ENCODE measurements at places on chromosomes 5 and 9.

GRCh38 chr9:100206899-100207298, 107.9 kb downstream of the INVS start:
- DNase-seq, result no peak

- DNase-seq, result no peak
These were observed 4.7 kb upstream of the BNIP1 start for GRCh38 chr5:173139631-173140030.

GRCh38 chr9:109010746-109011145, 2.6 kb downstream of the CTNNAL1 start:
- no peak for DNase-seq

- no peak for DNase-seq
These were observed 91.1 kb upstream of the CACNA1B start for GRCh38 chr9:137786511-137786920.

- no peak for DNase-seq
These were observed 79.7 kb upstream of the ZNF366 start for GRCh38 chr5:72586788-72587530.

- DNase-seq, result no peak
These were observed 1.0 kb downstream of the GRHPR start for GRCh38 chr9:37423508-37423907.

DNA sequence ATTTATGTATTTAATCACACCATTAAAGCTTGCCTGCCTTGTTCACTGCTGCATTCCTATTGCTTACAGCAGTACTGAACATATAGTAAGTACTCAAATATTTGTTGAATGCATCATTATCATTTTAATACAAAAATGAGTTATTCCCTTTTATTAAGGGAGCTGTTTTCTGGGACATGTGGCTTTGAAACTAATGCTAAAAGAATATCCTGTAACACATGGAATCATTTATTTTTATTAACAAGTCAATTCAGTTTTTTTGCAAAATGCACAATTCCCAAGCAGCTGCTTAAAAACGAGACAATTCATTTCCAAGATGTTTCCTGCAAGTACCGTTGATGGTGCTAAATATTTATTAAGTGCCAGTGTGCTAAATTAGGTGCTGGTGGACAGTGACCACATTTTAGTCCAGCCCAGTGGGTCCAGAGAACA, 148.3 kb upstream of the NR3C1 start:
- DNase-seq, result no peak

DNA sequence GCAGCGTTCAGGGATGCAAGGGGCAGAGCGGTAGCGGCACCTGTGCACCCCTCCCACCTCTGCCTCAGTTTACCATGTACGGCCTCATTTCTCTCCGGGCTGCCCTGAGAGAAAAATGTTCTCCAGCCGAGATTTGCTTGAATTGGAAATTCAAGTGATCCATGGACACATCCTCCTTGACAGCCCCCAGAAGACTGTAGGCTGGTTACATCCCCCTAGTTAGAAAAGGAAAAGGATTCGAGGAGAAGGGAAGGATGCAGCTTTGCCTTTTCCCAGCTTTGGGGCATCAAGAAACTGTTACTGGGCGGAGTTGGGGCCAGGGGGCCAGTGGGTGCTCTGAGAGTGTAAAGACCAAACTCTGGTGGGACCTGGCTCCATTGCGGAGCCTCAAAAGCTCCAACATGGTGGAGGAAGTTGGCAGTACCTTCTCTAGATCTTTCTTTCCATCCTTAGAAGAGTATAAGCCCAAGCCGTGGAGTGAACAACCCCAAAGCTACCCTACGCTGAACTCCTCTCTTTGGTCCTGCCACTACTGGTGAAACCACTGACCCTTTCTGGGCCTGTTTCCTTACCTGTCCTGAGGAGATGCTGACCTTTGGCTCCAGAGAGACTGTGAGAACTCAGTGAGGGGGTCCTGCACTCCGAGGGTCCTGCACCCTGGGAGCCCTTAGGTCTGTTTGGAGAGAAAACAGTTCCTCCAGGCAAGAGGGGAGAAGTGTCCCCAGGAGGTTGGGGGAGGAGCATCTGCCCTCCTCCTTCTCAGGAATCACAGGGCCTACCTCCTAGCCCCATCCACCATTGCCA, 1.0 kb upstream of the BARX1 start:
- no peak for DNase-seq

- DNase-seq, result no peak
These were observed 81.9 kb downstream of the MAP1B start for GRCh38 chr5:72189146-72189545.

DNA sequence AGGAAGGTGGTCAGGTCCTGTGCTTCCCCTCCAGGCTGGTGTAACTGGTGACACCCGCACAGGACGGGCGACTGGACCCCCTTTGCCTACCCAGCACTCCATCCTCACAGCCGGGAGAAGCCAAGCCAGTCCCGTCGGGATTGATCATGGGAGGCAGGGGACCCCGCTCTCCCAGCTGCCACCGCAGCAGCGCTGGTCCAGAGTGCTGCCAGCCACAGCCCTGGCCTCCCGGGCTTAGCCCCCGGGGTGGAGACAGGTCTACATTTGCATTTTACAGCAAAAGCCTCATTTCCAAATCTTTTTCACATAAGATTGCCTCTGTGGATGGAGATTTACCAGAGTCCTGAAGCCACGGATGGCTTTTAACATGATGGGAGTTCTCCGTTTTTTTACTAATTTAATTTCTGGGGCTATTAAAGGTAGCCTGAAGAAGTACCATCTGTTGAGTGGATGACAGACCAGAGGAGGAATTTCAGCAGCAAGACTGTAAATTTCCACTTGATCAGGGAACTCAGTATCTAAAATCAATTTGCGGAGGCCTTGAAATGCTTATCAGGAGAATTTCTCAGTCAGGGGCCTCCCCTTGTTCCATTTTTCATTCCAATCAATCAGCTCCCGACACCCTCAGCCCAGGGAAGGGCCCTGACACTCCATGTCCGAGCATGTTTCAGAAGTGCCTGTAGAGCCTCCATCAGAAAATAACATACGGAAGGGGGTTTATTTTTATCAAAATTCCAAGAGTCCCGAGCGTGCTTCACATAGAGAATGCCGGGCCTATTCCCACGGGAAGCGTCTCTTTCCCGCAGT, 80.6 kb downstream of the OLFM1 start:
- DNase-seq, result no peak

DNA sequence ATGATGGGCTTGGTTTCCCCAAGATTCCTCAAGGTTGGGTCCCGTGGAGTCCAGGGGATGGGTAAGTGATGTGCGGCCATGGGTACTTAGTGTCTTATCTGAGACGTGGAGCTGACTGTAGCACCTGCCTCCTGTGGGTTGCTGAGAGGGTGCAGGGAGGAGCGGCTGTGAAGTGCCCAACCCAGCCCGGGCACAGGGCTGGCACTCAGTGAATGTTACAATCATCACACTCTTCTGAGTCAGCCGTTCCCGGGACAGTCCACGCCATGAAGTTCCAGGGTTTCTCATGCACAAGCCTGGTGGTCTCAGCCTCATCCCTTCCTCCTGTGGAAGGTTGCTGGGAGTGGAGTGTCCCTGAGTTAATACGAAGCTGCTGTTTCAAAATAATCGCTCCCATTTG, 29.1 kb downstream of the NTNG2 start:
- DNase-seq, result no peak

- DNase-seq, result no peak
These were observed 8.0 kb downstream of the KCNN2 start for GRCh38 chr5:114369680-114370417.

DNA sequence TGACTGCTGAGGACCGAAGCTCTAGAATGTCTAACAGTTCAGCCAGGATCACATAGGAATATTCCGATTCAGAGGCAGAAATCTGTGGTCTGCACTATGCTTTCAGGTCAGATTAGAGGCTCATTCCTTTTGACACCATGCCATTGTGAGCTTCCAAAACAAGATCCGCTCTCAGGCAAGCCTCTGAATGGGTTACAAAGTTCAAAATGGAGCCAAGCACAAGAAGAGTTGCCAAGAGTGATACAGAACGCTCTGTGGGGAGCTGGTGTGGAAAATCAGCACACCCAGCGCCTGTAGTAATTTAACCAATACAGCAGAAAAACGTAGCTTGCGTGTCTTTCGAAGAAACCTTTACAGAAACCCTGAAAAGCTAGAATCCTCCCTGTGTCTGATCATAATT, 33.3 kb upstream of the FAT2 start:
- DNase-seq, result no peak

GRCh38 chr5:60673334-60673733, 26.6 kb downstream of the DEPDC1B start:
- DNase-seq, result no peak

GRCh38 chr9:128439273-128439672, 16.5 kb upstream of the ODF2 start:
- no peak for DNase-seq

DNA sequence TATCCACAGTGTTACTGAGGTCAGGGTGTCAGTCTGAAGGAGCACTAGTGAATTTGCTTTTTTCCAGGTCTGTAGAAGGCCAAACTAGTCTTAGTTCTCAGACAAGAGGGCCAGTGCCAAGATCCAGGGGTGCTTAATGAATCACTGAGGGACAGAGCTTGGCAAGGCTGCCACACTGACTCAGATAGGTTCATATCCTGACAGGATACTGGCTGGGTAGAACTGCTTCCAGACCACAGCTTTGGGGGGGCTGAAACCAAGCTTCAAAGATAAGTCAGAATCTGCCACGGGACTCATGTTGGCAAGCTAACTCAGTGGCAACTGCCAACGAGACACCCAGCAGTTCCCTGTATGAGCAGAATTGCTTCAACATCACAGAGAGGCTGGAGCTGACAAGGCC, 1125.4 kb downstream of the EFNA5 start:
- no peak for DNase-seq

GRCh38 chr9:70363760-70364159, 50.7 kb downstream of the KLF9 start:
- no peak for DNase-seq

DNA sequence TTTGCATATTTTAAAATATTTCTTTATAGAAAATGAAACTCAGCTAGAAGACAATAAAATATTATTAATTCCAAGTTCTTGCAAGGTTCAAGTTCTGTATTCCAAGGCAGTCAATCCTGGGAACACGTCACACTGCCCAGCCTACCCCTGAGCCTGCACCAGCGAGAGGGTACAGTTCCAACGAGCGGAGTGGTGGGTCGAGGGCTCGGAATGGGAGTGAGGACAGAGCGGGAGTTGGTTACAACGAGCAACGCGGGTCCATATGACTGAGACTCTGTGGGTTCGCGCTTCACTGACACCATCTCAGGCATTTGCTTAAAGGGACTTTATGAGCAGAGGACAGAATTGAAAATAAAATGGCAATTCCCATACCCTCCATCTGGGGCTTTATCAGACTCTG, 40.0 kb upstream of the SPTLC1 start:
- no peak for DNase-seq

DNA sequence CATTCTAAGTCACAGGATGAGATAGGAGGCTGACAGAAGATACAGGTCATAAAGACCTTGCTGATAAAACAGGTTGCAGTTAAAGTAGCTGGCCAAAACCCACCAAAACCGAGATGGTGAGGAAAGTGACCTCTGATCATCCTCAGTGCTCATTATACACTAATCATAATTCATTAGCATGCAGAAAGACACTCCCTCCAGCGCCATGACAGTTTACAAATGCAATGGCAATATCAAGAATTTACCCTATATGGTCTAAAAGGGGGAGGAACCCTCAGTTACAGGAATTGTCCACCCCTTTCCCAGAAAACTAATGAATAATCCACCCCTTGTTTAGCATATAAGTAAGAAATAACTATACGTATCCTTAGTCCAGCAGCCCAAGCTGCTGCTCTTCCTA, 63.2 kb upstream of the IQGAP2 start:
- DNase-seq, result no peak

DNA sequence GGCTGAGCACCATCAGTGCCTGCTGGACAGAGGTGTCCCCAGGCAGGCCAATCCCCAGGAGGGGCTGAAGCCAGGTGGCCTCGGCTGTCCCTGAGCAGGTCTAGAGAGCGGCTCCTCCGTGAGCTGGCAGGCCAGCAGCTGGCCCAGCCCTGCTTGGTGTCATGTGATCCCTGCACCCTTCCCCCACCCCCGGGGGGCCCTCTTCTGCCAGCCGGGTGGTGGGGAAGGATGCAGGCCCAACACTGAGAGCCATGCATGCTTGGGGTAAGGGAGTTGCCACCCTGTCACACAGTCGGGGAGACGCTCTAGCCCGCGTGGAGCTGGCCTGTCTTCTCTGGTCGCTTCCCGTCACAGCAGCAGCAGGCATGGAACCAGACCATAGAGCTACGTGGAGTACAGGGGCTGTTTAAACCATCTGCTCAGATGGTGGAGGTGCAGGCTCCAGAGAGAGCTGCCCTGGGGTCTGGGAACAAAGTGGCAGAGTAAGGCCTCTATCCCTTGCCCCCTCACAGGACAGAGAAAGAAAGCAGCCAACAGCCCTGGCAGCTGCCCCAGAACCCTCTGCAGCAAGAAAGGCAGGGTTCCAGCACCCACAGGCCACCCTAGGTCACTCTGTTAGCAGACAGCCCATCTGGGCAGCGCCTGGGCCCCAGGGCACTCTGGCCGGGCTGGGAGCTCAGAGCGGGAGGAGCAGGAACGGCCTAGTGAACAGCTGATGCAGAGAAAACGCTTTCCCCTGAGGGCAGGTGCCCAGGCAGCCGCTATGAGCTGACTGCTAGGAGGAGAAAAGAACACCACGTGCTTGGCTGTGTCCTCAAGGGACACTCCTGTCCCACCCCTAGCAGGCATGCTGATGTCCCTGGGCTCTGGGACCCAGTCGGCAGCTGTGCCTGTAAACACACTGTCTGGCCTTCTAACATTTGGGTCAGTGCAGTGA, 6.8 kb downstream of the RALGDS start:
- DNase-seq, result no peak

GRCh38 chr5:154394307-154394706, 51.5 kb upstream of the SAP30L start:
- DNase-seq, result no peak

DNA sequence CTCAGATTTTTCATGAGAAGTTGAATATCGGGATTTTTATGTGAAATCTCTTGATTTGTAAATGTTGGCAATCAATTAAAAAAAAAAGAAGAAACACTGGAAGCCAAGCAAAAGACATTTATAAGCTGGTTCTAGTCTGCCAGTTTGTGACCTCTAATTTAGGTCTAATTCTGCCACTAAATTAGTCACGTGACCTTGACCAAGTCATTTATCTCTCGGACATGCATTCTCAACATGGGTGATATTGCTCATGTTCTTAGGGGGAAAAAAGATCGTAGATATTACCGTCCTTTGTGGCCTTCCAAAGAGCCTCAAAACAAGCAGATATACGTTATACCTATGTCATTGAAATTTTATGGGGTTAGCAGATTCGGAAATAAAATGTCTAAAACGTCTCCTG, 52.9 kb upstream of the PTPDC1 start:
- DNase-seq, result no peak

- no peak for DNase-seq
These were observed 4.8 kb upstream of the TTC23L start for GRCh38 chr5:34833976-34834793.

DNA sequence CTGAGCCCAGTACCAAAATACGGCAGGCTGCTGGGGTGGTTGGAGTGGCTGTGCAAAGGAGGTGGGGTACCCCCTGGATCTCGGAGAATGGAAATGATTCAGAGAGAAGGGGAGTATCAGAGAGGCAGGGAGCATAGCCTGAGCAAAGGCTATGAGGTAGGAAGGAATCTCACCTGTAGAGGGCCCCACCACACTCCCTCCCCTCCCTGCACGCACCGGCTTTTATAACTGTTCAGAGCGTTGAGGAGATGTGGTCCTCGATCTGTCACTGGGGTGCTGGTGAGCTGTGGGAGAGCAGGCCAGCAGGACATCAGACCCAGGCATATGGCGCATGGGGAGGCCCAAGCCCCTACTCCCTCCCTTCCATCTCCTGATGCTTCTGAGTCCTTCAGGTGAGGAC, 13.2 kb downstream of the PHF19 start:
- no peak for DNase-seq

All from ovary (tissue), 10 donors.